ENCODE measurements at places on chromosomes 6 and 20.

- no peak for DNase-seq
Observed at GRCh38 chr6:167568407-167569024, 243.6 kb downstream of the TTLL2 start.

- peak; percentile 97 for DNase-seq
Observed at GRCh38 chr20:1816384-1817381, 78.5 kb upstream of the SIRPA start.

DNA sequence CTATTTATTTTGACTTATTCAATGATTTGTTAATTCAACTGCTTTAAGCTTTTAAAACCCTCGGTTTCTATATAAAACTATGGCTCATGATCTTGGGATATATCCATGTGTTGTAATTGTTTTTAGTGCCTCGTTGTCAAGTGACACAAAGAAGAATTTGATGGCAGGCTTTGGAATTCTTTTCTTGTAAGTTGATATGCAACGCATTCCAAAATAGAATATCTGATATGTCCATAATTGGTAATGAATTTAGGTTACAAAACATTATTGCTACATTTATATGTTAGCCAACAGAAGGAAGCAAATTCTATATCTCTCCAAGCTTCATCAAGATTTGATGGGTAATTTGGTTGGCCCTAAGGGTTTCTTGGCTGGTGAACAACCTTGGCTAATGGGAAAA lies 220.4 kb upstream of the RIMS1 start:
- DNase-seq = no peak

GRCh38 chr6:7723041-7723447 lies 2.9 kb upstream of the BMP6 start:
- DNase-seq = peak; percentile 23

GRCh38 chr20:39897058-39897457 lies 792.0 kb downstream of the MAFB start:
- DNase-seq = no peak

GRCh38 chr6:122799916-122800686 lies 11.0 kb downstream of the SMPDL3A start:
- DNase-seq = no peak

DNA sequence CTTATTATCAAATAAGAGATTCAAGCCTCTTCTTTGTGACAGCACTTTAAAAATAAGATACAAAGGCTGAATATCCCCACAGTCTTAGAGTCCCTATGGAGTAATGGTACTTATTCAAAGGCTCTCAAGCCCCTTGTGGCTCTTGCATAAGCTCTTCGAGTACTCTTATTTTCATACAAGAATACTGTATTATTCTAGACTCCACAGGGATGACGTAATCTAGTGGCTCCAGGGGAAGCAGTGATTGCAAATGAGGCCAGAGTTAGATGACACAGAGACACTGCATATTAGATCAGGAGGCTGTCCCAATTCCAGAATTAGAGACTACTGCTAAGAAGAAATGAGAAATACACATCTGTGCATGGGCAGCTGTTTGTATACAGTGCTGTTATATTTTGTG lies 1195.9 kb upstream of the MAP3K7 start:
- no peak for DNase-seq

GRCh38 chr6:122804962-122805485 lies 16.0 kb downstream of the SMPDL3A start:
- DNase-seq = no peak

DNA sequence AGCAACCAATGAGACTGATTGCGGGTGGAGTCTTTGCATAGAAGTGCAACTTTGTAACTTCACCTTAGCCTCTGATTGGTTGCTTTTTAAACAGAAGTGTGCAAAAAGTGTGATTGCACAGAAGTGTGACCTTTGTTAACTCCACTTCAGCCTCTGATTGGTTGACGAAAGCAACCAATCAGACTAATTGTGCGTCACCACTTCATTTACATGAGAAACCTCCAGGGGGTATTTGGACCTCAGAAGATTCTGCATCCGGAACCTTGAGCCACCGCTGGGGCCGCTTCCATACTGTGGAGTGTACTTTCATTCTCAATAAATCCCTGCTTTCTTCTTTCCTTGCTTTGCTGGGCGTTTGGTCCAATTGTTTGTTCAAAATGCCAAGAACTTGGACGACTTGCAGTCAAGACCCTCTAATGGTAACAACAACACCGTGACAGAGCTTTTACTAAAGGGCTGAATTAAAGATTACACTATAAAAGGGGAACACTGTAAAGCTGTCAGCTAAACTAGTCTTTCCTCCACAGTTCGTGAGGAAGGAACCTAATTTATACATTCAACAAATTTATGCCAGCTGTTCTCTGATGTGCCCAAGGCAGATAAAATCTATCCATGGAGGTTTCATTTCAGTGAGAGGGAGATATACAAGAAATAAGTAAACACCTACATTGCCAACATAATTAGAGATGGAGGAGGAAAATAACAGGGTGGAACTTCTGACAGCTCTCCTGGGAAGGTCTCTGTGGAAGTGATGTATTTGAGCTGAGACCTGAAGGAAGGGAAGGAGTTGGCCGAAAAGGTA lies 1.4 kb upstream of the HECA start:
- DNase-seq = no peak

GRCh38 chr20:49888212-49889000 lies 26.9 kb downstream of the SPATA2 start:
- DNase-seq = peak; percentile 3

GRCh38 chr6:78577585-78577984 lies 289.8 kb upstream of the IRAK1BP1 start:
- no peak for DNase-seq

DNA sequence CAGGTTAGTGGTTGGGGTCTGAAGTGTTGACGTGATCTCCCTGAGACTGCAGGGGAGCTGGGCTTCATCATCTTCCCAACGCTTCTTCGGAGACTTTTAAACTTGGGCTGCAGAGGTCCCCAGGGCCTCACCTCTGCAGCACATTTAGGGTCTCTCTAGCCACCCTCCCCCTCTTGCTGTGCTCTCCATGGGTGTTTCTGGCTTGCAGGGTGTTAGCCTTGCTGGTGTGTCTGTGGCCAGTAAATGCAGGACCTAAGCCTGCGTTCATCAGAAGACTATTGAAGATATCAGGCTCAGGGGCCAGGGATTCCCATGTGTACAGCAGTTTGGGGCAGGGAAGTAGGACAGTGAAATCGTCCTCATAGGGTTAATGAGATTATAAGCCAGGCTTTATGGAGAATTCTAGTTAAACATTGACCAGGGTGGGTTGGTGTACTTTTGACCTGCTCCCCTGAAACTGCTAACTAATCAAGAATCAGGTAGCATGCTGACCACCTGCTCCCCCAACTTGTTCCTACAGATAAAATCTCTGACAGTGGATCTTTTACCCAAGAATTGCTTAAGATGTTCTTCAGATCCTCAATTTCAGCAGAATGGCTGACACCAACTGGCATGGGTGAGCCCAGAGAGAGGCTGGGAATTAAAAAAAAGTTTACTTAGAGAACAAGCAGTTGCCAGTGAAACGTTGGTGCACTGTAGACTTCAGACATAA lies 3.8 kb upstream of the DDO start:
- DNase-seq = no peak

DNA sequence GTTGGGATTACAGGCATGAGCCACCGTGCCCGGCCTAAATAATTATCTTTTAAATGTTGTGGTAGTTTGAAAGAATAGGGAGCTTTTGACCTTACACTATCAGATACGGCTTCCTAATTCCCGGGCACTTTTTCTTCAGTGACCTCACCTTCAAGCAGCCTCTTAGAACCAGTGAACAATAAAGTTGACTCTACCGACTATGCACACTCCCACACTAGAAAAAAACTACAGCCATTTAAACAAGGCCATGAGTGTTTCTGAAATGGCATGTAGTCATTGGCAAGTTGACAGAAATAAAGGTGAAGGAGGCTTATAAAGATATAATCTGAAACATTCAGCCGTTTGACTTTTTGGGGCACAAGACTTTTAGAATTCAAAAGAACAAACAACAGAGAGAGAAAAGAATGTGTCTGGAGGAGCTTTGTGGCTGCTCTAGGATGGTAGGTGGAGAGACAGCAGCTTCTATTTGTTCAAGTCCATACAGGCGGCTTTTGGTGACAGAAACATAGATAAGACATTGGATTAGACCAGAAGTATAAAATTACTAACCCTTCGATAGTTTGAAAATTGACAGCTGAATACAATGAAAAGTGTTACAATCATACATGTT lies 75.2 kb downstream of the GJA1 start:
- no peak for DNase-seq

DNA sequence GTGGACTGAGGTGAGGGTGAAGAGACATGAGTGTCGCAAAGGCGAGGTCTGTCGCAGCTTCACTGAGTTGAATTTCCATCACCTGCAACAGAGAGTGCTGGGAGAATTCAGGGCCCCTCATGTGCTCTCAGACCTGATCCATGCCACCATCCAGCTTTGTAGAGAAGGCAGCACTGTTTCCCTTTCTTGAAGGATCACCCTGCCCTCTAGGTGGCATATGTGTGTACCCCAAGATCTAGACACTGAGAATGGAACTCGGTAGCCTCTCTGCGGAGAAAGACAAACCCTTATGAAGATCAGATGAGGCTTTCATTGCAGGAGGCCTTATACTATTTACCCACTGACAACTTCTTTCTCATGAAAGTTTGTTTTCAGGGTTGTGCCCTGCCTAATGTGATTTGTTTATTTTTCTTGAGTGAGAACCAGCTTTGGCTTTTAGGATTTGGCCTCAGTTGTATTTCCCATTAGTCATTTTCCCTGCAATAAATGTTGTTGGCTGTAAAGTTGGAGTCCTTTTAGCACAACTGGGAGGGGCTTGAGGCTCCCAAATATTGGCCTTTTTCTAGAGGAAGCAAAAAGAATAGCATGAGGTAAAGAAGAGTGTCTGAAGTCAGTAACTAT lies 811.3 kb downstream of the DHX35 start:
- DNase-seq = no peak

DNA sequence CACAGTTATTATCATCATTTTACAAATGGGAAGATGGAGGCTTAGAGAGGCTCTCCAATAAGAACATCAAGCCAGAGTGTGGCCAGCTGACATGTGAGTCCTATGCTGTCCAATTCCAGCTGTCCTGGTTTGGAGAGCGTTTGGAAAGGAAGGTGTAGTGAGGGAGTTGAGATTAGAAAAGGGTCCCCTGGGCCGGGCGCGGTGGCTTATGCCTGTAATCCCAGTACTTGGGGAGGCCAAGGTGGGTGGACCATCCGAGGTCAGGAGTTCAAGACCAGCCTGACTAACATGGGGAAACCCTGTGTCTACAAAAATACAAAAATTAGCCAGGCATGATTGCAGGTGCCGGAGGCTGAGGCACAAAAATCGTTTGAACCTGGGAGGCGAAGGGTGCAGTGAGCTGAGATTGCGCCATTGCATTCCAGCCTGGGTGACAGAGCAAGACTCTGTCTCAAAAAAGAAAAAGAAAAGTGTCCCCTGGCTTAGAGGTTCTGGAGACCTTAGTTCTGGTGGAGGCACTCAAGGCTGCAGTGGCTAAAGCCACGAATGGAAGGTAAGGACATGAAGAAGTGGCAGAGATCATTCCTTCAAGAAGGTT lies 22.1 kb upstream of the OVOL2 start:
- DNase-seq = no peak

DNA sequence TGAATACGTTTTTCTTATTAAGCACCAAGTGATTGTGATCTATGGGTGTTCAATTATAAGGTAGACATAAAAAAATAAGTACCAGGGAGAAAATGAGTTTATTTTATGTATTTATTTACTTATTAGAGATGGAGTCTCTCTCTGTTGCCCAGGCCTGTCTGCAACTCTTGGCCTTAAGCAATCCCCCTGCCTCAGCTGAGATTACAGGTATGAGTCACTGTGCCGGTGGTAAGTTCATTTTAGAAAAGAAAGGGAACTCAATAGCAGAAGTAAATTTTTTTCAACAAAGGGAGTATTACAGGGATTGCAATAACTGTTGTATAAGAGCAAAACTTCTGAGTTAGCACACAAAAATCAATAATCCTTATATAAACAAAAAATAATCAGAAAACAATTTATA lies 98.7 kb upstream of the FUT9 start:
- no peak for DNase-seq

- no peak for DNase-seq
Observed at GRCh38 chr6:138987080-138987642, 892 bp downstream of the REPS1 start.

GRCh38 chr20:35341366-35342028 lies 49.3 kb upstream of the FAM83C start:
- no peak for DNase-seq

DNA sequence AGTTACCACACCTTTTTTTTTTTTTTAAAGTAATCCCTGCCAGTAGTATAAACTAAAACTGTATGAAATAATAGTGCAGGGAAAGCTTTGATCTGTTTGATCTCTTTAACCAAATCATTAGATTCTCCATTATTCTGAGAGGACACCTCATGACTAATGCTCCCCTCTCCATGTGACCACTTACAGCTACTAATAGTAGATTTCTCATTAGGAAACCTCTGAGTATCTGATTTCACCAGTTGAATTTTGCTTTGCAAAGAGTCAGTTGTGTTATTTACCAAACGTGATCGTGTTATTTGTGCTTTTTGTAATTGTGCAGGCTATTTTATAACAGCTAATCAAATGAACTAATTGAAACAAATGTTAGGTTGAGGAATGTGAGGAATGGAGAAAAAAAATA lies 12.5 kb downstream of the CASP8AP2 start:
- no peak for DNase-seq

DNA sequence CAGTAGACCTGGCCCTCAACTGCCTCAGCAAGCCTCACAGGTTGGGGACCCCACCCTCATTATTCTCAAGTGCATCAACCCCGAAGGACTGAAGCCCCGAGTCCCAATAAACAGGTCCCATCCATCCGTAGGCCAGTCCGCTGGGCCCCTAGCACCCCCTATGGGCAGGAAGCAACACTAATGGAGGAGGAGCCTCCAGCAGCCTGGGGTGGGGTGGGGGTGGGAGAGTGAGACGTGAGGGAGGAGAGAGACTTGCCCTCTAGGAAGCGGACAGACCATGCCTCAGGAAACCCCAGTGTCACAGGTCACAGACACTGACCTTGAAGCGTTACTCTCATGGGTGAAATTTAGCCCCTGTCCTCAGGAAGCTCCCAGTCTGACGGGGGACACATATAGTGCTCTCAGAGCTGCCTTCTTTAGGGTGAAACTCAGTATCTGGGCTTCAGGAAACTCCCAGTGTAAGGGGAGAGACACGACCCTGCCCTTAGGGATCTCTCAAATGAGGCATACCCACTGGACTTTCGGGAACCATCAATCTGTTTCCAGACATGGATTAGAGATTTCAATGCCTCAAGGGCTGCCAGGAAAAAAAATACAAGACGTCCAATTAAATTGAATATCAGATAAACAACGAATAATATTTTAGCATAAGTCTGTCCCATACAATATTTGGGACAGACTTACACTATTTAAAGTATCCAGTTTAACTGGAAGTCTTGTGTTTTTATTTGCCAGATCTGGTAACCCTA lies 125.8 kb downstream of the MRPL14 start:
- DNase-seq = no peak

DNA sequence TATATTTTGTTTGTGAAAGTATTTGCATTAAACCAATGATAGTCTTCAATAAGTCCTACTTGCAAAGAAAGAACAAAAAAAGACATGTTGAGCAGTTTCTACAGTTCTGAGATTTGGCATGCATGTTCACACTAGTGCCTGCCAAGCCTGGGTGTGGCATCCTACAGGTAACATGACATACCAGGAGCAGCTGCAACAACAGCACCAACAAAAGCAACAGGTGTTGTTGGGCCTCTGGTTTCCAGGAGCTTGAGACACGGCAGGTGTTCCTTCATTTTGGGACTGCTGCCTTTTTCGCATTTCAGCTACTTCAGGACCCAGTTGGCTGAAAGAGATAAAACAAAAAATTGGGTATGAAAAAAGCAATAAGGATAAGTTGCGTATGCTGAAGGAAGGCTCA lies 41.2 kb upstream of the MTRF1L start:
- no peak for DNase-seq
